Stimulated activated CD4-positive, alpha-beta T cell treated with anti-CD3 and anti-CD28 coated beads, Interleukin-1b, Interleukin-23, amount 100 ng/mL, for 4 hours (primary cell): ENCODE measurements at places on chromosomes 5 and 9.
A peak's percentile ranks its signal among the peaks of the same experiment; 100 is the strongest.

DNA sequence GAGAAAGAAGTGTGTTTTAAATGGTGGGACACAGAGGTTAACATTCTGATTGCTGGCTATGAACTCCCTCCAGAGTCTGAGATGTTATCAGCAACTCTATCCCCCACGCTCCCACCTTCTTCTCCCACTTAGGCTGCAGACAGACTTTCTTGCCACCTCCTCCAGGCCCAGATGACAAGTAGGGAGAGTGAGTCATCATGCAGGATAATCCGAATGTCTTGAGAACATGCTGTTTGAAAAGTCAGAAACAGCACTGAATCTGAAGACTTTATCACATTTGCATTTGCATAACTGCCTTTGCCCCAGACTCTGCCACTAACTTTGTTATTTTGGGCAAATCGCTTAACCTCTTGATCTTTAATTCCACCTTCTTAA lies 139.8 kb downstream of the ESM1 start:
- DNase-seq = no peak

DNA sequence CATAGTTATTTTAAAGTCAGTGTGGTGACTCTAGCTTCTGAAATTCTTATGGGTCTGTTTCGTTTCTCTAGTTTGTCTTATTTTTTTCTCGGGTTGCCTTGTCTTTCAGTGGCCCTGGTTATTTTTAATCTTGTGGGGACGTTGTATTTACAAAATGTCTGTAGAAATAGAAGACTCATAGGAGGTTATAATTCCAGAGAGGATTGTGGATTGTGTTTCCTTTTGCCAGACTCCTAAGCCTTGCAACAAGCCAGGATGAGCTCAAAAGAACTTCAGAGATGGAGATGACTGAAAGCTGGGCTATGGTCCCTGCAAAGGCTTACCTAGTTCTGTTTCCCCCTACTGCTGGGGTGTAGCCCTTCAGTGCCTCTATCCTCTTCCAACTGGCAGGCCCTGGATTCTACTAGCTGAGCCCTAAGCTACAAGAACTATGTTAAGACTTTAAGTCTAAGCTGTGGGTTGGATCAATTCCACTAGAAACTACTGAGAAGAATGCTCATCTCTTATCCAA lies 32.2 kb upstream of the LECT2 start:
- no peak for DNase-seq

GRCh38 chr5:95080030-95080429 lies 204.9 kb downstream of the MCTP1 start:
- DNase-seq = no peak

DNA sequence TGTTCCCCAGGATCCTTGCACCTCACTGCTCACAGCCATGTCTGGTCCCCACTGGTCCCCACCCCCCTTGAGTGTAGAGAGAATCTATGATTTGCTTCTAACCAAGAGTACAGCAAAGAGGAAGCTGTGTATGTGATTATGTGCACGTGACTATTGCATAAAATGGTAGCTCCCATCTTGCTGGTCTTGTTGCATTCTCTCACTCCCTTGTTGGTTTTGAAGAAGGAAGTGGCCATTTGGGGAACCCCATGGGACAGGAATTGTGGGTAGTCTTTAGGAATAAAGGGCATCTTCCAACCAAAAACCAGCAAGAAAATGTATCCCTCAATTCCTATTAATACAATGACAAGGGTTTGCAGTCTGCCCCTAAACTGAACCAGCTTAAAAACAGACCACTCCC lies 5.2 kb upstream of the FCN2 start:
- no peak for DNase-seq

GRCh38 chr5:75265731-75266130 lies 29.1 kb upstream of the ANKRD31 start:
- DNase-seq = no peak

- DNase-seq = no peak
Measured at GRCh38 chr9:93124793-93125192, 9.3 kb downstream of the NINJ1 start.

DNA sequence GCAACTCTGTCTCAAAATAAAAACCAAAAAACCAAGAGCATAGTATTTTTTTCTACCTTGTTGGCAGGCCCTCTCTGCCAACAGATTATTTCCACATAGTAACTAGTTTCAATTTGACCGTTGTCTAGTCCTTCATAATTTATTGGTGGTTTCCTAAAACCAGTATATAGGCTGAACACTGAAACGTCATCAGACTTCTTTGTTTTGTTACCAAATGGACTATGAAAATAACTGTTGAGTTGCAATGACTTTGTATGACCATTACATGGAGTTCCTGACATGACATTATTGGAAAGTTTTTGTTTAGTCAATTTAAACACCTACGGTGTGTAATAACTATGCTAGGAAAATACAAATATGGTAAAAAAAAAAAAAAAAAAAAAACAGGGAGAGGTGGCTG lies 1.7 kb downstream of the AGGF1 start:
- no peak for DNase-seq

- no peak for DNase-seq
Measured at GRCh38 chr5:177508837-177509236, 789 bp downstream of the DOK3 start.

GRCh38 chr5:136337788-136338187 lies 27.6 kb downstream of the TRPC7 start:
- DNase-seq = no peak

- DNase-seq = no peak
Measured at GRCh38 chr5:81778642-81779041, 27.7 kb upstream of the SSBP2 start.

DNA sequence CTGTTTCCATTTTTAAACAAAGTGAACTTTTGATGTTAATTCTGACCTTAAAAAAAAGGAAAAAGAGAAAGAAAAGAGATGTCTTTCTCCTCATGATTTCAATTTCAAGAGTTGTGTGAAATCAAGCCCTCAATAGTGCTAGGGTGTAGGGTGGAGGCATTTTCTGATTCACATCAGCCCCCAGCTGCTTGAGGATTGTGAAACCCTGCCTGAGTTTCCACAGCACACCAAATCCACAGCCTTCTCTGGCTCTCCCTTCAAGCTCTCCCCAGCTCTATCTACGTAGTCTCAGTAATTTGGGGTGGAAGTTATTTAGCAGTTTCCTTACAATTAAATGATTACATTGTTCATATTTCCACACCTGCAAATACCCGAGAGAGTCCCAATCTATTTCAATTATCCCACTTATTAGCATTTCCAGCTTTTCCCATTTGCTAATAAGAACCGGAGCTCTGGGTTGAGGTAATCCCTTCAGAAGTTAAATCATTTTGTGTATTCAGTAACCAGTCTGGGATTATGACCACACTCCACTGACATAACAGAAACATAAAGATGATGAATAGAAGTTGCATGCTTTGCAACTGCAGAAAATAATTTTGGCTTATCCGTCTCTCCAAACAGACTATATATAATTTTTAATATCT lies 54.9 kb downstream of the MTX3 start:
- no peak for DNase-seq

DNA sequence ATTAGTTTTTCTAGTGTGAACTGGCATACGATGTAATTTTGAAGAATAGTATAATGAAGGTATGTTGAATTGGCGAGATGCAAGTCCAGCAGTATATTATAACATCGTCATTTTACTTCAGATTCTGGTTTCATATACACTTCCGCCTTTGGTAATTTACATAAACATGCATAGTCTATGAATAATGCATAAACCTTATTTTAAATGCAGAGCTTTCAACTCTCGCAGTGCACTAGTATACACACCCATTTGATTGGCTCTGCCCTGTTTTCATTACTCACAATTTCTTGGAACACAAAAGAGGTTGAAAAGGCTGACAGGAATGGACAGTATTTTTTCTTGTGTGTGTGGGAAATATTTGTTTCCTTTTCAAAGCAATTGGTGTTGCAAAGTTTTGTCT lies 128.9 kb upstream of the CCNH start:
- no peak for DNase-seq

GRCh38 chr9:124345751-124346281 lies 69.4 kb downstream of the PSMB7 start:
- DNase-seq = no peak

- DNase-seq = no peak
Measured at GRCh38 chr9:135221951-135222631, 134.6 kb downstream of the OLFM1 start.

DNA sequence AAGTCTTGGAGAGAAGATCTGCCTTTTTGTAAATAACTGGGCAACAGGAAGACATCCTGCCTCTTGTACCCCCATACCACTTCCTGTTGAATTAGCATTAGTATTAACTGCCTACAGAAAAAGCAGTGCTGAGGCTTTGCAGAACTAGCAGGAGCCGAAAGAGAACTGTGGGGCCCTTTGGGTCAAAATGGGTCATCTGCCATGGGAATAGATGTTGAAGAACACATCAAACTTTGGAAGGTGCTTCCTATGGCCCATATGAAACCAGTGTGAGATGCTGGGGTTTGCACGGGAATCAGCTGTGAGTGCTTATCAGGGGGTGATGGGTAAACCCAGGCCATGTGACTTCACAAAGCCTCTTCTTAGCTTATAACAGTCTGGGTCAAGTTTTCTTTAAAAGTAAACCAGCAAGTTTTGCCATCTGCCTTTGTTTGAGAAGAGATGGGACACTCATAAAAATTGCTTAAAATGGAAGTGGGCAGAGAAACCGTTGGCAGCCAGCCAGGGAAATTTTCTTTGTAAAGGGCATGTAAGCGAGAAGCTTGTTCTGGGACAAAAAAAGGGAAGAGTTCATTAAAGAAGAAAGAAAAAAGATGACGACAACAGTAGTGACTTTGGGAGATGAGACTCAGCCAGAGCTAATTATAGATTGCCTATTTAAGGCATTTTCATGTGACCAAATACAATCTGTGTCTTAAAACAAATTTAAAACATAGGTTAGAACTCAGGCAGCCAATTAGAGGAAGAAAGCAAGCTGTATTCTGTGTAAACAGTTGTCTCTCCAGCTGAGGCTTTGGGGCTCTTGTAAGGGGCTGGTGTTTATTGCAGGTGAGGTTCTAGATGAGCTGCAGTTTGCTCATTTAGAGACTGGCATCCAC lies 4.4 kb downstream of the SLC25A25 start:
- peak; percentile 49 for DNase-seq

GRCh38 chr5:57094753-57095683 lies 78.8 kb upstream of the GPBP1 start:
- DNase-seq = no peak

DNA sequence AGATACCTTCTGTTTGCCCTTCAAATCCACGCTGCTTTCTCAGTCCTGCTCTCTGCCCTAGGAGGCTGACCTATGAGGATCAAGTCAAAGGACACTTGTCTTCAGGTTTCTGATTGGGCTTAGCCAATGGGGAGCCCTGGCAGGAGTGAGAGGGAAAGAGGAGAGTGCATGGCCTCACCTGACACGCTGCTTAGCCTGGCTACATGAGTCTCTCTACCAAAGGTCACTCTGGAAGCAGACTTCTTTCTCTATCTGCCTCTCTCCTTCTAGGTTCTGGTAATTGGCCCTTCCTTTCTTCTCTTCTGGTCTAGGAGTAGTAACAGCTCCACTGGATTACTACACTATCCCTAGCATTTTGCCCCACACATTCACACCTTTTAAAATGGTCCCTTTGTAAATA lies 13.1 kb downstream of the ARSB start:
- no peak for DNase-seq

GRCh38 chr5:14342306-14342705 lies 199.2 kb downstream of the TRIO start:
- no peak for DNase-seq

GRCh38 chr5:171451421-171451820 lies 32.0 kb downstream of the FGF18 start:
- no peak for DNase-seq

- DNase-seq = no peak
Measured at GRCh38 chr9:130869250-130869649, 27.4 kb downstream of the QRFP start.

GRCh38 chr5:139763930-139764791 lies 31.4 kb upstream of the PSD2 start:
- no peak for DNase-seq

DNA sequence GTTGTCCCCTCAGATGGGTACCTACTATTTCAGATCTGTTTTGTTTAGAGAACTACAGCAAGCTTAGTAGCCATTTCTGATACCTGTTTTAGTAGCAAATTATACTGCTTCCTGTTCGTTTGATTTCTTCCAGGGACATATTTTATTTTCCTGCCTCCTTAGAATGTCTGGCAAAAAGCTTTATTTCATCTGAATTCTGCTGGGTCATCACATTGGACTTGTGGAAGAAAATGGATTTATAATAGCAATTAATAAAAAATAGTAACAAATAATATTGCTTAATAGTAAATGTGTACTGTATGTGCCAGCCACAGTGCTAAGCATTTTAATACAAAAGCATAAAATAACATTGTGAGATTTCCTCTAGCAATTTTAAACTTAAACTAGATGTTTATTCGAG lies 79.4 kb downstream of the SH3GL2 start:
- DNase-seq = no peak

DNA sequence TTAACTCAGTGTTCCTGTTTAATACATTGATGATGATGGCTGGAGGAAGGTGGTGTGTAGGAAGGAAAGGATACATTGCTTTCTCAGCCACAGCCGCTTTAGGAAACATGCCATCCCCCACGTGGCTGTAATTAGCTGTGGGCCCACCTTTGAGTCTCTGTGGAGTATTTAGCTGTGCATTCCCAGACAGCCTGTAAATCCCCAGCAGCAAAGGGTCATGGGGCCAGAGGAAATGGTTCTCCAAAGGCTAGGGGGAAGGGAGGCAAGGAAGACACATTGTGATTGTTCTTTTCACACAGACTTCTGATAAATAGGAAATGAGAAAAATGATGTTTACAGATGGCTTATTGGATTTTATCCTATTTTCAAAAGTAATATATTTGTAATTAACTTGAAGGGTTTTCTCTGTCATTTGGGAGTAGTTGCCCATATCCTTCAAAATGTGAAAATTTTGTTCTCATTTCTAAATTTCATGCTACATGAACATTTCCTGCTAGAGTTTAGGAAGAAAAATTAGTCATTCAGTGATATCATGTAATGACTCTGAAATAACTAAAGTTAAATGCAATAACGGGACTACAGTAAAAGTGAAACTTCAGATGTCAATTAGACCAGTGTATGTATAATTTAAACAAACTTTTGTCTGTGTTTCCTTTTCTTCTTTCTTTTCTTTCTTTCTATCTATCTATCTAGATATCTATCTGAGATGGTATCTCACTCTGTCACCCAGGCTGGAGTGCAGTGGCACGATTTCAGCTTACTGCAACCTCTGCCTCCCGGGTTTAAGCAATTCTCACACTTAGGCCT lies 24.3 kb upstream of the F2R start:
- DNase-seq = no peak

DNA sequence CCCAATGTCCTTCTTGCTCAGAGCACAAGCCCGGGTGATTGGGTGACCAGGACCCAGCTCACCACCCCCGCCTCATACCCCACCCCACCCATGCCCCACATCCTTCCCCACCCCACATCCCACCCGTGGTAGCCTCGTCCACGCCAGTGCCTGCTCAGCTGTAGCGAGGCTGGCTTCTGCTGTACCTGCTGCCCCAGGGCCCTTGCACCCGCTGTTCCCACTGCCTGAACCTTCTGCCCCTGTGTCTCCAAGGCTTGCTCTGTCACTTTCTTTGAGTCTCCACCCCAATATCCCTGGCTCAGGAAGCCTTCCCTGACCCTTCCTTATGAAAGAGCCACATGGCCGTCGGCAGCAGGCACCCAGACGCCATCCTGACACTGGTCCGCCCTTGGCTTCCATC lies 3.1 kb upstream of the NACC2 start:
- DNase-seq = no peak

GRCh38 chr9:93869088-93869487 lies 86.1 kb downstream of the BARX1 start:
- no peak for DNase-seq
